NCI-H1930 (cell line): ENCODE measurements at places on chromosomes 2 and 18.

DNA sequence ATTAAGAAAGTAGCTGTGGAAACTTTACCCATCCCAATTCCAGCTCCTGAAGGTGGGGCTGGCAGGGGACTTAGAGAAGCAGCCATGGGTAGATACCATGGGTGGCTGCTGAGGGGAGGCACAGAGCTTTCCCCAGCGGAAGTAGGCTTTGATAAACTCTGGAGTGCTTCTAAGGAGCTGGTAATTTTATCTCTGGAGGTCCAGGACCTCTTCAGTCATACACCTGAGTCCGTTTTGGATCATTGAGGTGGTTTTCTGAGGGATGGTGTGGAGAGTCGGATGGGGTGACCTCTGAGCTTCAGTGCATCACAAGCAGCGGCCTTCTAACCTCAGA is 36.7 kb upstream of the BMP10 start:
- DNase-seq = no peak

GRCh38 chr2:239607517-239608191 is 206.8 kb upstream of the HDAC4 start:
- DNase-seq = no peak

GRCh38 chr2:43303889-43304288 is 77.5 kb upstream of the ZFP36L2 start:
- DNase-seq = no peak

- DNase-seq = no peak
Measured at GRCh38 chr2:85838641-85839040, 50.1 kb downstream of the ST3GAL5 start.

- DNase-seq = no peak
Measured at GRCh38 chr2:191625016-191625415, 52.9 kb upstream of the NABP1 start.

GRCh38 chr18:3180325-3180724 is 39.4 kb downstream of the MYOM1 start:
- no peak for DNase-seq

DNA sequence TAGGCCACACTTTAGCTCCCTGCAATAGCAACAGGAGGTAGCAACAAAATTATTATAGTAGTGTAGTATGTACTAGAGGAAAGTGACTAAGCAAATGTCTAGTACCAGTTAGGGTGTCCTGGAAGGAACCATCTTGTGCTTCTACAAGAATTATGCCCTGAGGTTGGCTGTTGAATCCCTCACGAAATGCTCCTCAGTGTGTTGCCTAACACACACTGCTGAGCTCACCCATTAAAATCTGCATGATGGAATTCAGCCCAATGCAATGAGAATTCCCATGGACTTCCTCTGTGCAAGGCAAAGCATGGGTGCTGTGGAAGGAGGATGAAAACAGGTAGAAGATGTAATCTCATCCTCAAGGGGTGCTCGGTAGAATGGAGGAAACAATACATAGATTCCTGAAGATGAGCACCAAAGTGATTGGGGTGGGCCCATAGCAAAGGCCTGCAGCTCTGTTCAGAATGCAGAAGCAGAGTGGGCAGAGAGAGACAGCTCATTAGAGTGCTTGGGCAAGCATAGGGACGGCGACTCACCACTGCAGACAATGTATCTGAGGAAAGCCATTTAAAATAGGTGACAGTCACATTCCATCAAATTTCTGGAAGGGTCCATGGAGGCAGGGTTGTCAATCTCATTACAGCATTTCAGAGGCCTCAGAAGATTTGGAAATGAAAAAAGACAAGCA is 1.2 kb upstream of the UGT1A7 start:
- no peak for DNase-seq

- no peak for DNase-seq
Measured at GRCh38 chr2:71816815-71817214, 330.8 kb downstream of the CYP26B1 start.

DNA sequence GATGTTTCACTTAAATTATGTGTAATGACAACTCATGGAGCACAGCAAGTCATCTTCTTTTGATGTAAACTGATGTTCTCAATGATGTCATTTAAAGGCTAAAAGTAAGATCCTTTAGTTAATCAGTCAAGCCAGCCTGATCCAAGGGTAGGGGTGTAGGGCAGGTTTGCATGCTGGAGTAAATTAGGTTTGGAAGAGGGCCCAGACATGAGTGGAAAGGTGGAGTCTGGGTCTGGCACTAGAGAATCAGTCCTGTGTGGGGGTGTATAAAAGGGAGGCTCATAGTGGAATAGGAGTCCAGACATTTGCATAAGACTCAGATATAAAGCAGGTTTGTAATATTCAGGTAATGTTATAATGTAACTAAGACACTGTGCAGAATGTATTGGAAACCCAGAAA is 88.8 kb upstream of the NYAP2 start:
- no peak for DNase-seq

DNA sequence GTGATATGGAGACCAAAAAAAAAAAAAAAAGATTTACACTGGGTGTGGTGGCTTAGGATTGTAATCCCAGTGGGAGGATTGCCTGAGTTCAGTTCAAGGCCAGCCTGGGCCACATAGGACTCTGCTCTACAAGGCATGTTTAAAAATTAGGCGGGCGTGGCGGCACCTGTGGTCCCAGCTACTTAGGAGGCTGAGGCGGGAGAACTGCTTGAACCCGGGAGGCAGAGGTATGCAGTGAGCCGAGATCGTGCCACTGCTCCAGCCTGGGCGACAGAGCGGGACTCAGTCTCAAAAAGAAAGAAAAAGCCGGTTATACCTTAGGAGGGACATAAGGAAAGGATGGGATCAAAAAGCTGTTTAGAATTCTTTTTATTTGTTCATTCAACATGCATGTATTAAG is 707 bp upstream of the SPDYA start:
- no peak for DNase-seq

GRCh38 chr18:31598021-31598805 is 6.5 kb downstream of the TTR start:
- DNase-seq = no peak

DNA sequence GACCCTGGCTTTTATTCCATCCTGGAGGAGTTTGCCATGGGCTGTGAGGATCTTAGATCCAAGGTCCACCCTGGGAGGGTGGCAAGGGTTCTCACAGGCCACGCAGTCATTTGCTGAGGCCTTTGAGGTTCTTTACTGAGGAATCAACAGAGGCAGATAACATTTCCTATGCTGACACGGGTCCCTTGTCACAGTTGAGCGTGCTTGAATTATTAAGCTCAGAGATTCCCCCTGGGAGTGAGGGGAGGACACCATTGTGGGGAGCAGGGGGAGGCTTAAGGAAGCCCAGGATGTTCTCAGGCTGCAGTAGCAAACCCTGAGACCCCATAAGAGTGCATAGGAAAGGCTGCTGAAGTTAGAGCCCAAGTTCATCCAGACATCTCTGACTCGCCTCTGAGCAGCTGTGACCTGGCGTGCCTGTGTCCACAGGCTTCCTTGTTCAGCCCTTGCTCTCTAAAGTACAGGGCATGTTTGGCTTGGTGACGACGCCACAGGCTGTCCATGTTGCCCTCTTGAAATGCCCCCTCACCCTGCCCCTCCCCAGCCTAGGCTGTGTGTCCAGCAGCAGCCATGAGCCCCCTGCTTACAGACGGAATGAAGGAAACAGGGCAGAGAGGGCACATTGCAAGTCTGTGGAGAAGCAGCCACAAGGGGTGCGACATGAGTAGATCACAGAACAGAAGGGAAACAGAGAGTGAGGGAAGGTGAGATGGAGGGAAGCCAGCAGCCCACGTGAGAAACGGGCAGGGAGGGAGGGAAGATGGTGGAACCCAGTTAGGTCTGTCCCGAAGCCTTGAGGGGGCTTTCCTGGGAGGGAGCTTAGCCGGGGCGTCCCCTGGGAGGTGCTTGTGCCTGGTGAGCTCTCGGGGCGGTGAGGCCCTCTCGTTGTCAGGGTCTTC is 34.0 kb downstream of the NAPG start:
- DNase-seq = no peak

GRCh38 chr2:174846941-174847938 is 83.0 kb upstream of the CHRNA1 start:
- no peak for DNase-seq

GRCh38 chr2:240992572-240993291 is 5.7 kb upstream of the SNED1 start:
- DNase-seq = no peak
